WTC11 (cell line): ENCODE measurements at places on chromosomes 4 and X. TPM values are rescaled to one million over a fixed set of nuclear protein-coding genes. Genes with fewer than 3 reads are reported as not detected.

The GPRASP3 gene
- total RNA-seq: 13.2 to 14.6 TPM (median 13.7 TPM) in 3 replicates

GRCh38 chrX:28472926-28473325 lies 114.3 kb upstream of the IL1RAPL1 start:
- DNase-seq: no peak
- H3K4me1 ChIP-seq: 0 out of 2 replicates have a peak, but pooled peaks cover 6% of the 10 kb centered on the region
- H3K27ac ChIP-seq: no peak overlapping the region
- no peaks in the 10 kb centered on the region; the same call in 1 of the 2 replicates for H3K27me3 ChIP-seq
- no peaks in the 10 kb centered on the region for H3K36me3 ChIP-seq

DNA sequence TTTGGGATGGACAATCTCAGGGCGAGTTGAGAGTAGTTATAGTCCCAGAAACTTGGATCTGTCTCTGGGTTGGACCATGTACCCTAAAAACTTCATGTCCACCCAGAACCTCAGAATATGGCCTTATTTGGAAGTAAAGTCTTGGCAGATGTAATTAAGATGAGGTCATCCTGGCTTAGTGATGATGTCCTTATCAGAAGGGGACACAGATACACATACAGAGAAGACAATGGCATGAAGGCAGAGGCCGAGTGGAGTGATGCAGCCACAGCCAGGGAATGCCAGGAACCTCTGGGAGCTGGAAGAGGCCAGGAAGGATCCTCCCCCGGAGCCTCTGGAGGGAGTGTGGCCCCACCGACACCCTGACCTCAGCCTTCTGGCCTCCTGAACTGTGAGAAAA lies 61.2 kb upstream of the STX18 start:
- peaks cover 26% of the 10 kb centered on the region for H3K4me1 ChIP-seq
- no peak for DNase-seq
- no peak overlapping the region for H3K4me3 ChIP-seq
- no peak overlapping the region for H3K27ac ChIP-seq
- peaks cover 14% of the 10 kb centered on the region; the same call in 1 of the 2 replicates for H3K36me3 ChIP-seq

- H3K4me1 ChIP-seq: no peaks in the 10 kb centered on the region
- no peaks in the 10 kb centered on the region; the same call in 1 of the 2 replicates for H3K27me3 ChIP-seq
- H3K36me3 ChIP-seq: no peaks in the 10 kb centered on the region
- 0 out of 2 replicates have a peak overlapping the region, but pooled peaks have one; percentile 60 for H3K27ac ChIP-seq
Measured at GRCh38 chrX:906586-906985, 276.0 kb downstream of the SHOX start.

GRCh38 chrX:29023207-29023606 lies 436.0 kb downstream of the IL1RAPL1 start:
- H3K4me1 ChIP-seq: no peaks in the 10 kb centered on the region
- DNase-seq: no peak
- no peaks in the 10 kb centered on the region; the same call in 1 of the 2 replicates for H3K27me3 ChIP-seq
- H3K4me3 ChIP-seq: no peak overlapping the region

- no peaks in the 10 kb centered on the region for H3K27me3 ChIP-seq
- DNase-seq: no peak
- no peak overlapping the region for H3K27ac ChIP-seq
- no peaks in the 10 kb centered on the region for H3K36me3 ChIP-seq
- H3K4me3 ChIP-seq: no peak overlapping the region
Measured at GRCh38 chrX:9352694-9353411, 112.0 kb upstream of the TBL1X start.

GRCh38 chr4:45650545-45650944 lies 473.3 kb downstream of the GABRG1 start:
- H3K27me3 ChIP-seq: peaks cover 3% of the 10 kb centered on the region; the same call in 1 of the 2 replicates
- no peak for DNase-seq
- H3K27ac ChIP-seq: no peak overlapping the region
- H3K4me1 ChIP-seq: no peaks in the 10 kb centered on the region
- no peak overlapping the region for H3K4me3 ChIP-seq

GRCh38 chrX:129939986-129940385 lies 34.0 kb downstream of the UTP14A start:
- DNase-seq: no peak
- H3K27me3 ChIP-seq: peaks cover 66% of the 10 kb centered on the region
- no peak overlapping the region; the same call in 1 of the 2 replicates for H3K4me3 ChIP-seq
- no peaks in the 10 kb centered on the region for H3K36me3 ChIP-seq
- no peak overlapping the region for H3K27ac ChIP-seq

- no peak for DNase-seq
- no peaks in the 10 kb centered on the region for H3K4me1 ChIP-seq
- peaks cover 19% of the 10 kb centered on the region for H3K36me3 ChIP-seq
- H3K27ac ChIP-seq: peak overlapping the region; percentile 49
- H3K27me3 ChIP-seq: no peaks in the 10 kb centered on the region
- H3K4me3 ChIP-seq: no peak overlapping the region
Measured at GRCh38 chr4:1330761-1331590, 16.0 kb upstream of the UVSSA start.

GRCh38 chrX:153696100-153696499 lies 8.4 kb downstream of the SLC6A8 start:
- no peaks in the 10 kb centered on the region for H3K27me3 ChIP-seq
- H3K4me3 ChIP-seq: no peak overlapping the region
- no peak for DNase-seq

The TIGD4 gene
- total RNA-seq: 1.9 to 2.5 TPM (median 2.0 TPM) in 3 replicates

GRCh38 chr4:136653640-136654406 lies 878.5 kb downstream of the PCDH18 start:
- no peaks in the 10 kb centered on the region for H3K27me3 ChIP-seq
- DNase-seq: no peak
- H3K4me3 ChIP-seq: no peak overlapping the region
- H3K4me1 ChIP-seq: peaks cover 7% of the 10 kb centered on the region; the same call in 1 of the 2 replicates

- peaks cover 3% of the 10 kb centered on the region; the same call in 1 of the 2 replicates for H3K4me1 ChIP-seq
- no peaks in the 10 kb centered on the region for H3K36me3 ChIP-seq
- no peak overlapping the region for H3K27ac ChIP-seq
- no peak for DNase-seq
- no peak overlapping the region for H3K4me3 ChIP-seq
Measured at GRCh38 chr4:149965206-149965605, 113.0 kb upstream of the DCLK2 start.

DNA sequence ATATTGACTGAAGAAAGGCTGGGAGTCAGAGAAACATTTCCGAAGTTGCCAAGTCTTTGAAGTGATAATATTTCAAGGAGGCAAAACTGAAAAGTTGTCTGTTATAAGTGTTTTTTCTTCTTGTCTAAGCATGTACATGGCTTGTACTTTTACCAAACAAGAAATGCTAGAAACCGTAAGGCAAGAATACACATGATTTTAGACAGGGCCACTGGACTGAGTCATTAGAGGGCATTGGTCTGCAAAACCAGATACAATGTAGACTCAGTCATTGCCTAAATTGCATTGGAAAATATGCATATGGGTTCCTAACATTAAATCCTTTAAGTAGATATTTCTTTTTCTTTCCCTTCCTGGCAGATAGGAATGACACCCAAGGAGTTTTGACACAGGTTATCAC lies 284.9 kb upstream of the PUDP start:
- H3K27ac ChIP-seq: no peak overlapping the region
- no peaks in the 10 kb centered on the region for H3K36me3 ChIP-seq
- H3K27me3 ChIP-seq: peaks cover 6% of the 10 kb centered on the region; the same call in 1 of the 2 replicates
- no peak for DNase-seq
- peaks cover 7% of the 10 kb centered on the region for H3K4me1 ChIP-seq

- H3K4me3 ChIP-seq: no peak overlapping the region; the same call in 1 of the 2 replicates
- H3K4me1 ChIP-seq: peaks cover 35% of the 10 kb centered on the region
Measured at GRCh38 chrX:118730500-118731247, 3.3 kb downstream of the IL13RA1 start.

- H3K4me3 ChIP-seq: no peak overlapping the region
- H3K36me3 ChIP-seq: peaks cover 5% of the 10 kb centered on the region; the same call in 1 of the 2 replicates
- H3K27ac ChIP-seq: no peak overlapping the region
Measured at GRCh38 chrX:93461060-93461459, 212.3 kb downstream of the NAP1L3 start.

DNA sequence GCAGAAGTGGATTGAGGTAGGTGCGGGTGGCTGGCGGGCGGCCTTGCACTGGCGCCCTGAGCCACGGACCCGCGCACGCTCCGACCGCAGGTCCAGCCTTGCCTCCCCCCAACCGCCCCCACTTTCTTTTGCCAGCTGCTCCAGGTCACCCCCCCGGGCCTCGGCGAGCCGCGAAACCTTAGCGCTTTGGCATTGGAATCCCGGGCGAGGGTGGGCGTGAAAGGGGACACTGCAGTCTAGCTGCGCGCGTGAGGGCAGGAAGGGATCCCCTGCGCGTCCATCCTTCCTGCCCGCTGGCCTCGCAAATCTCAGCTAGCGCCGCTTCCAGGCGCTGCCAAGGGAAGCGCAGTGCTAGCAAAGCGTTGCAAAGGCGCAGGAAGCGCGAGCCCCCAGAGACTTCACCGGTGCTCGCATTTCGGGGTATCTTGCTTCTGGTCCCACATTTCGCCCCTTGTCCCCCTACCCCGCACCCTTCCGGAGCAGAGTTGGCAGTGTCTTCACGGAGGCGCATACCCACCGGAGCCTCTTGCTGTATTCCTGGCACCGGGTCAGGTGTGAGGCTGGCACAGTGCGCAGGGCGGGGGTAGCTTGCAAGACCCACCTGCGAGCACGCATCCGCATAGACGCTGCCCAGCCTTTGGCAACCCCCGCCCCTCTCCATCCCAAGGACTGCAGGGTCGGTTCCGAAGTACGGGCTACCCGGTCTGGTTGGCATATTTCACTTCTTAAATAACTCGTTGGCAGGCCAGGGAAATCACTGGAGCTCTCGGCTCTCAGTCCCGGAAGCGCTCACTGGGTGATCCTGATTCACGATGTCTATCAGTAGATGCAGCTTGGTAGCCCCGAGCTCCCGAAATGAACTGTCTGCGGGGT lies 104.4 kb downstream of the UCHL1 start:
- no peaks in the 10 kb centered on the region for H3K36me3 ChIP-seq
- DNase-seq: peak; percentile 36
- H3K4me3 ChIP-seq: peak overlapping the region; percentile 66
- H3K27me3 ChIP-seq: peaks cover 97% of the 10 kb centered on the region
- H3K4me1 ChIP-seq: peaks cover 45% of the 10 kb centered on the region
